Stimulated activated CD8-positive, alpha-beta memory T cell treated with anti-CD3 and anti-CD28 coated beads, Interleukin-15, amount 100 ng/mL, for 4 hours (primary cell): ENCODE measurements at places on chromosomes 12 and 14.

DNA sequence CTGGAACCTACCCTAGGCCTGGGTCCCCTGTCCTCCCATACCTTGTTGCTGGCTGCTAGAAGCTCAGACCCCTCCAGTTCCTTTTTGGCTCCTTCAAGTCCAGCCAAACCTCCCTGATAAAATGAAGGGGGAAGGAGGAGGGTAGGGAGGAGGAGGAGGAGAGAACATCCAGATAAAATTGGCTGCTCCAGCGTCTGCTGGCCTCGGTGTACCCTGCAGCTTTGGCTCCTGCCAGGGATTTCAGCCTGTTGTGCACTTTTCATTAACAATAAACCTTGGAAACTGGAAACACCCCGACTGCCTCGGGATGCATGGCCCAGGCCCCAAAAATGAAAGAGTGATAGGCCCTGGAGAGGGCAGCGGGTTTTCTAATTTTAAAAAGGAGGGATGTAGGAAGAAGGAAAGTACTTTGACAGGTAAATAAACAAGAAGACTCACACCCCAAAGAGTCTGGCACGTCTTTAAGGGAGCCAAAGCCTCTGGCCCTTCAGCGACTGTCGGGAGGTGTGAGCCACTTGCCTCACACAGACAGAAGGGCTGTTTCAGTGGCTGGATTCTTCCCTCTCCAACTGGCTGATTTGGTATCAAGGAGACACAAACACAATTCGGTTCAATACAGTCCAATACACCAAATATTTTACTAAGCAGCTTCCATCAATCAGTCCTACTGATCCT lies 49.8 kb downstream of the NUAK1 start:
- DNase-seq = no peak

DNA sequence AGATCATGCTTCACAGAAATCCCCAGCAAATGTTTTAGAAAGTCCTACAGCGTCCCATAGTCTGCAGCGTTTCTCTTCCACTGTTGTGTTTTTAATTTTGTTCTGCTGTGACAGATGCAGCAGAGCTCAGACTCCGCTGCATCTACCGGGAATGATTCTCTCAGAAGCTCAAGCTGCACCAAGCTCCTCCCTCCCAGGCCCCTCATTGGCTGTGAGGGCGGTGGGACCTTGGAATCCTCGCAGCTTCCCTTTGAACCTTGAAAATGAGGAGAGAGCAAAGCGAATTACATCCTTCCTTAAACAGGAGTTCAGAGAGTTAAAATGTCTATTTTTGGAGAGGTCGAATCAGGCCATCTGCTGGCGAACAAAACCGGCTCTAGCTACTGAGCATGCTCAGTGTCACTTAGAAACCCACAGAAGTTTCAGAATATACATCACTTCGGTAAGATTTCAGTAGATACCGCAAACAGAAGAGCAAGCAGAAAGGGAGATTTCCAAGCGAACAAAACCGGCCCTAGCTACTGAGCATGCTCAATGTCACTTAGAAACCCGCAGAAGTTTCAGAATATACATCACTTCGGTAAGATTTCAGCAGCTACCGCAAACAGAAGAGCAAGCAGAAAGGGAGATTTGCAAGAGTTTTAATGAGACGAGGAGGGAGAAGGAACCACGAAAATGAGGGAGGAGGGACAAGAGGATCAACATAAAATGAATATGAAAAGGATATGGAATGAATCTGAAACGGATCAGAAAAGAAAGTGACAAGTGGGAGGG lies at the start of gene ABCD2:
Gene ABCD2 (minus strand): TSS at position 144 of the 774 bp plus-strand sequence. CDS start 188 bp downstream, outside the sequence.
- DNase-seq = peak; percentile 61

DNA sequence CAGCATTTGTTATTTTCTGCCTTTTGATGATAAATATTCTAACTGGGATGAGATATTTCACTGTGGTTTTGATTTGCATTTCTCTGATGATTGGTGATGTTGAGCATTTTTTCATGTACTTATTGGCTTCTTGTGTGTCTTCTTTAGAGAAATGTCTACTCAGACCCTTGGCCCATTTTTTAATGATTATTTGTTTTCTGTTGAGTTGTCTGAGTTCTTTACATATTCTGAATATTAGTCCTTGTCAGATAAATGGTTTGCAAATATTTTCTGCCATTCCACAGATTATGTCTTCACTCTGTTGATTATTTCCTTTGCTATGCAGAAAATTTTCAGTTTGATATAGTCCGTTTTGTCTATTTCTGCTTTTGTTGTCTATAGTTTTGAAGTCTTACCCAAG lies 317.0 kb downstream of the CEP128 start:
- DNase-seq = no peak

DNA sequence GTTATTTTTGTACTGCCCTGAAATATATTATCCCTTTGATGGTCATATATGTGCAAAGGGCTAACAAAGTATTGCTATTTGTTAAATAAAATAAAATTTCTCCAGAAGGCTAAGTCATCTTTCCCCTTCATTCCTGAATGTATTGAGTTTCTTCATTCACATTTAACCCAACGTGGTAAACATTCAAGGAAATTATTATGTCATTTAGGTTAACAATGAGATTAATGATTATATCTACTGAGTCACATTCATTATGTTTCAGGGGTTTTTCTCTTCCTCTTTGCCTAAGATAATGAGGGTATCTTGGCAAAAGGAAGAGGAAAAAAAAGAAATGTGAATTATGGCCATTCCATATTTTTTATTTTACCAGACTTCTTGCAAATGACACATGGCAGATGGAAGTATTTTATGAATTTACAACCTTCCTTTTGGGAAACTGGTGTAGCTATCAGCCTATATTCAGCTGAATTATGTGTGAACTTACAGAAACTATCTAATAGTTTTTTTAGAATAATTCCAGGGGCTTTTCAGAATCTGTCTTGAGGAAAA lies 27.2 kb downstream of the TSPAN8 start:
- no peak for DNase-seq

DNA sequence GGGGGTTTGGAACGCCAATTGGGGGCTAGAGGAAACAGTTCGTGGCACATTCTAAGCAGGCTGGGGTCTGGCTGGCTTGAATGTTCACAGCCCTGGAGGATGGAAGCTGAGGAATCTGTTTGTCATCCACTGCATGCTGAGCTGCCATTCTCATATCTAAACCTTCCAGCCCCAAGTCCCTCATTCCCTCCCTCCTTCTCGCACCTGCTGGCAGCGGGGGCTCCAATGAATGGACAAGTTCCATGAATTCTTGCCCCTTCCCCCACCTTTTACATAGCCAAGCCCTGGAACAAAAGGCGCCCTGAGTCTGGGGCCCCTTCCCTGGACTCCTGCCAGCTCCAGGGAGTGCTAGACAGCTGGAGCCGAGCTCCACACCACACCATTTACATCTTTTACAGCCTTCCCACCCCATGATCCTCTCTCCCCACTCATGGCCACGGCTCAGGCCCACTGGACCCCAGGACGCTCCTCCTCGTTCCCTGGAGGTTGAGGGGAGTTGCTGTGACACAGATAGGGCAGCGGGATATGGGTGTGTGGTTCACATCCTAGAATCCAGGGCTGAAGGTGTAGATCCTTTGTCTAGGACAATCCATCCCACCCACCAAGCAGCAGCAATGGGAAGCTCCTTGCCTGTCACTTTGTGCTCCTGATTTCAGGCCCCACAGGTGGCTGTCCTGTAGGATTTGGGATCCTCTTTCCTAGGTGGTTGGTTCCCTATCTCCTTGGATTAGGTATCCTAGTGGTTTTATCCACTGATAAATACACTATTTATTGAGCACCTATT lies 21.7 kb upstream of the VRTN start:
- DNase-seq = no peak

- no peak for DNase-seq
These were observed at the start of gene KRT80 for GRCh38 chr12:52191841-52192791. Gene KRT80, minus strand, starts transcription at chr12:52192014. Its CDS starts 112 bp downstream, at chr12:52191902.

GRCh38 chr12:49188201-49188915 lies 522 bp downstream of the TUBA1A start:
- DNase-seq = peak; percentile 57

- DNase-seq = no peak
These were observed 31.9 kb upstream of the PAPOLA start for GRCh38 chr14:96470331-96470730.

GRCh38 chr12:18165422-18165871 lies 75.5 kb upstream of the RERGL start:
- DNase-seq = no peak

DNA sequence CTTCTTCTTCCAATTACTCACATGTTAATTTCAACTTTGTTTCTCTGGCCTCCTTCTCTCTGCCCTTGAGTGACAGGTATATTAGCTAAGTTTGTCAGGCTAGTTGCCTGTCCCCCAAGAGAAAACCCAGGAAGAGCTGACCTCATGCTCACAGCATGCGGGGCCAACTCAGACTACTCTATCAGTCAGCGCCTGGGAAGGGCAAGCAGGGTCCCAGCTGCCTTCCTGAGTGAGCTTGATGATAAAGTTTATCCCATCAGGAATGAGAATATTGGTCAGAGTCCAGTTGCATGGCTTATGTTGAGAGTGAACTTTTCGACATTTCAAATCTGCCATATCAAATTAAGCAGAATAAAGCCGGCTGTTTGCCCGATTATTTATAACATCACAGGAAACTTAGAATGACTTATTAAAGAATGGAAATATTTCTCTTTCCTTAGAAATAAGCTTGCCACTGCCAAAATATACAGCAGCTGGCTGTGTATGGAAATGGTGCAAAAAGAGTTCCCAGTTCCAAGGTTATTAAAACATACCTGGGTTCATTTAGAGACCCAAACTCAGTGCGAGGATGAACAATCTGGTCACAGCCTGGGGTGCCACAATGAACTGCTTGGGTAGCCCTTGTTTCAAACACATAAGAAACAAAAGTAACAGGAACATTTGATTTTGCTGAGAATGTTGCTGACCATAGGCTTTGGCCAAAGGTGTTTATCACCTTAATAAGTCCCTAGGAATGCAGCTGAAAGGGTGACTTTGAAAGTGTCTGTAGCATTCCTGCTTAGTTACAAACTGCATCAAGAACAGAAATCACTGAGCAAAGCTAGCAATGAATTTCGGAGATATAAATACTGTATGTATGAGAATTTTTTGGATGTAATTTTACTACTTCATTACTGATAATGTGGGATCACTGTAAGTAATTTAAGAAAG lies 1553.8 kb upstream of the FLRT2 start:
- DNase-seq = no peak

DNA sequence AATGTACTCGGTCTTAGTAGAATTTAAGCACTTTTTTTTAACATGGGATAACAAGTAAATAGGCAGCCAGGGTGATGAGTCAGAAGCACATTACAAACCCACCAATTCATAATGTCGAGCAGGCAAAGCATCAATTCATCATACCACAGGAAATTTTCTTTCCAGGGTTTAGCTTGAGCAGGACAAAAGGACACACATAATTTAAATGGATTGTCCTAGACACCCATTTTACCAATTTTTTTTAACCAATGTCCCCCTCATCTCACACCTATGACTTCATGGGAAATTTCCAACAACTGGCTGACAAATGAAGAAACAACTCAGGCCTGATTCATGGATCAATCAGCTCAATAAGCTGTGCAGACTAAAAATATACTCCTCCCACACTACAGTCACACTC lies 58.8 kb upstream of the FOXG1 start:
- DNase-seq = no peak

DNA sequence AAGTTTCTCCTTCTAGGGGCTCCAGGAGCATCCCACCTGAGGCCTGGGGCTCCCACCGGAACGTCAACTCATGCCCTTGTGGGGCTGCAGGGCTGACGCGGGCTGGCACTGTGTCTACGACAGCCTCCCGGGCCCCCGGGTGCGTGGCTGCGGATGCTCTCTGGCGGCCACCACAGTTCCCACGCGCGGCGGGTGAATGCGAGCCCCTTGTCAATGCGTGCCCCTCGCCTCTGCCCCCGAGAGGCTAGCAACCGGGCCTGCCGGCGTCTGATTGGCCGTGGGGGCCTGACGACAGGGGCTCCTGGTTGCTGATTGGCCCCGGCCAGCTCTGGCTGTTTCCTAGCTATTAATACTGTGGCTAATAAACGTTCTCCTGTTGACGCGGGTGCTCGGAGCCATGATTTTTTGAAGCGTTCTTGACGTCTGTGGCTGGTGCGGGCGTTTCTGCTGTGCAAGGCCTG lies 1.8 kb upstream of the MEG3 start:
- no peak for DNase-seq

DNA sequence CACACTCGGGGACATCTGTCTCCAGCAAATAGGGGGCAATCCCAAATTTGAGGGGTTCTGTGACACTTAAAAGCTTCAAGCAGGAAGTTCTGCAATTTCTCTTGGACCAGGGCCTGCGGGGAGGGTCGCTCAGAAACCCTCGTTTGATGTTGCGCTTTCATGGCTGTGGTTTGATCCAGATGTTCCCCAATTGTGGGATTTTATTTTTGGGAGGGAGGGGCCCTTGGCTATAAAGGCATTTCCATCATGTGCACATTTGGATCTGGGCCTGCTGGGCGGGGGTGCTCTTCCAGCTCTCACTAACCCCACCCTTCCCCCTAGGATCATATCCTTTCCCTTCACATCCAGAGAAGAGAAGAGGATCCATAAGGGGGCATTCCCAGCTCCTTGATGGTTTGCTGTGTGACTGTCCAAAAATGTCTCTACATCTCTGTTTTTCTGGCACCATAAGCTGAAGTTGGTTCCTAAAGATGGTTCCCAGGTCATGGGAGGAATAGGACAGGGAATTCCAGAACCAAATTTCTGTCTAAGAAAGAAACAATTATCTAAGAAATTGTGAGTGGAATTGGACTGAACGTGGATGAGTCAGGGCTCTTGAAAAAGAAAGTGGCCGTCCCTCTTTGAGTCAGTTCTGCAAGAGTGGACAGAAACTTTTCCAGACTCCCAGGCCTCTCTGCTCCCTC lies 47.2 kb downstream of the SMUG1 start:
- DNase-seq = no peak

DNA sequence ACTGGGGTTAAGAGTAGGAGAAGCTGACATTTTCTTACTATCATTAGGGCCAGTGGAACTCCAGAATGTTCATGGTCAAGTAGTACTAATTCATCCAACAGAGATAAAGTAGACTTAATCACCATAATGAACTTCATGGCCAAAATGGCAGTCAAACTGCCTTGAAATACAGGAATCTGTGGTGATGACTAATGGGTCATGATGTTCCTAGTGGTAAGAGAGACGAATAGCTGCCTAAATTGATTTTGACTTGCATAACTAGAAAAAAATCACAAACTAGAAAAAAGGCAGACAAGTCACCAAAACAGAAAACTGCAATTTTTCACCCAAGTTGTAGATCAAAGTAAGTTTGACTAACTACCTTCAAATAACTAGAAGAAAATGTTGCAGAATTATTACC lies 138.5 kb downstream of the MGAT4C start:
- no peak for DNase-seq

DNA sequence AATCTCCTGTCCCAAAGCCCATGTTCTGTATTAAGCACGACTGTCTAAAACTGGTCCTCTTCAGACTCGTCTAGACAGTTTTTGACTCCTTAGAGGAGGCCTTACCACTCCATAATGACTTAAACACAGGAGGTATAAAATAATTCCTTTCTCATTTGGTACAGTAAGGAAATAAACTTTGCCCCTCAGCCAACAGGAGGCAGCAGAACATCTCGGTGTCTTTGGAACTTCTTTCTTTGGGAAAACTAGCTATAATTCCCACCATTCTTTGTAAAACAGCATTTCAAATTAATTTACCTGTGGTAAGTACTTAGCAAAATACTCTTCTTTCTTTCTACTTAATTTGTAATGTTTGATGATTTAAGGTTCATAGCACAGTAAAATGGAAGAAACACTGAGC lies 292.7 kb upstream of the G2E3 start:
- no peak for DNase-seq

GRCh38 chr12:129670256-129670920 lies 233.4 kb downstream of the TMEM132D start:
- DNase-seq = no peak

- no peak for DNase-seq
These were observed 6.8 kb upstream of the NR4A1 start for GRCh38 chr12:52044292-52044983.
